ENCODE measurements at places on chromosomes 5 and 9.
A peak's percentile ranks its signal among the peaks of the same experiment; 100 is the strongest.

GRCh38 chr9:130913599-130914416 lies 17.2 kb upstream of the QRFP start:
- H3K4me3 ChIP-seq = no peak overlapping the region
- H3K27me3 ChIP-seq = peaks cover 29% of the 10 kb centered on the region
- H3K27ac ChIP-seq = no peak overlapping the region
- H3K36me3 ChIP-seq = peaks cover 3% of the 10 kb centered on the region
- H3K4me1 ChIP-seq = no peaks in the 10 kb centered on the region

- H3K27ac ChIP-seq = no peak overlapping the region
- H3K36me3 ChIP-seq = peaks cover 3% of the 10 kb centered on the region
- H3K4me3 ChIP-seq = no peak overlapping the region
- H3K27me3 ChIP-seq = peaks cover 74% of the 10 kb centered on the region
Measured at GRCh38 chr5:73278693-73279092, 105.7 kb downstream of the TMEM174 start.

DNA sequence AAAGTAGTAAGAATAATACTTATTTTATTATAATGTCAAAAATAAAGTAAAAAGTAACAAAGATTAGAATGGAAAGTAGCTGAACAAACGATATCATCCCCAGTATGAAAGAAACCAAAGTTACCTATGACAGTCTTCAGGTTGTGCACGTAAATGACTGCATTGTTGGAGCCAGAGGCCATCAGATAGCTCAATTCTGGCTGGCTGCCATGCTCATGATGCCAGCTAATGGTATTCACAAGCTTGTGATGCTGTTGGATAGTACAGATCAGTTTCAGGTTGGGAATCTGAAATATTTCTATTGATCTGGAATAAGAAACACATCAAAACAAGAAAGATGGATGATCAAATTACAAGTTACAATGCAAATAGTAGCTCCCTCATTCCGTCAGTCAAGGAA lies 21.1 kb downstream of the GEMIN5 start:
- no peak overlapping the region for H3K27ac ChIP-seq
- H3K36me3 ChIP-seq = peaks cover 46% of the 10 kb centered on the region
- no peaks in the 10 kb centered on the region for H3K27me3 ChIP-seq
- no peak for DNase-seq

GRCh38 chr9:134688231-134688630 lies 46.6 kb downstream of the COL5A1 start:
- H3K4me1 ChIP-seq = peaks cover 4% of the 10 kb centered on the region
- no peak for DNase-seq
- H3K4me3 ChIP-seq = no peak overlapping the region

DNA sequence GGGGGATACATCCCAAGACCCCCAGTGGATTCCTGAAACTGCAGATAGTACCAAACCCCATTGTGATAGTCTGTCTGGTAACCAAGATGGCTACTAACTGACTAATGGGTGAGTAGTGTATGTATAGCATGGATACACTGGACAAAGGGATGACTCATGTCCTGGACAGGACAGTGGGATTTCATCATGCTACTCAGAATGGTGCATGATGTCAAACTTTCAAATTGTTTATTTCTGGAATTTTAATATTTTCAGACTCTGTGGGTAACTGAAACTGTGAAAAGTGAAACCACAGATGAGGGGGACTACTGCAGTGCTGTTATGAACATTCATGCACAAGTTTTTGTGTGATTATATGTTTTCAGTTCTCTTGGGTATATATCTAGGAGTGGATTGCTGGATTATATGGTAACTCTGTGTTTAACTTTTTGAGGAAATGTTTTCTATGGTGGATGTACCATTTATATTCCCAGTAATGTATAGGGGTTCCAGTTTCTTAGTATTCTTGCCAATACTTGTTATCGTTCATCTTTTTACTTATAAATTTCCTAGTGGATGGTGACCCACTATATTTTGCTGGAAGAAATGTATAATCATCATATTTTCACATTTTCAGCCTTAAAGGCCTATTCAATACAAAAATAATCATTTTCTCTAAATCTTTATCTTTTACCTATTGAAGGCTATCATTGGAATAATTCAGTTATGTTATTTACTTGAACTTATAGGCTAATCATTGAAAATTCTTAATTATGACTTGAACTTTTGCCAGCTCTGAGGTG lies 140.9 kb downstream of the NR3C1 start:
- H3K27me3 ChIP-seq = no peaks in the 10 kb centered on the region
- no peak overlapping the region for H3K27ac ChIP-seq
- no peak overlapping the region for H3K4me3 ChIP-seq
- no peaks in the 10 kb centered on the region for H3K4me1 ChIP-seq

- H3K27ac ChIP-seq = no peak overlapping the region
- H3K4me3 ChIP-seq = no peak overlapping the region
- peaks cover 16% of the 10 kb centered on the region for H3K27me3 ChIP-seq
- peaks cover 2% of the 10 kb centered on the region for H3K36me3 ChIP-seq
Measured at GRCh38 chr5:156879665-156880285, 29.7 kb downstream of the PPP1R2B start.

- peaks cover 5% of the 10 kb centered on the region for H3K4me1 ChIP-seq
- peaks cover 5% of the 10 kb centered on the region for H3K36me3 ChIP-seq
- H3K27me3 ChIP-seq = peaks cover 21% of the 10 kb centered on the region
- no peak for DNase-seq
Measured at GRCh38 chr5:14265570-14265969, 122.4 kb downstream of the TRIO start.

- peaks cover 4% of the 10 kb centered on the region for H3K4me1 ChIP-seq
- DNase-seq = no peak
- H3K27me3 ChIP-seq = peaks cover 13% of the 10 kb centered on the region
- H3K4me3 ChIP-seq = no peak overlapping the region
Measured at GRCh38 chr9:99595796-99596195, 225.9 kb upstream of the NR4A3 start.

DNA sequence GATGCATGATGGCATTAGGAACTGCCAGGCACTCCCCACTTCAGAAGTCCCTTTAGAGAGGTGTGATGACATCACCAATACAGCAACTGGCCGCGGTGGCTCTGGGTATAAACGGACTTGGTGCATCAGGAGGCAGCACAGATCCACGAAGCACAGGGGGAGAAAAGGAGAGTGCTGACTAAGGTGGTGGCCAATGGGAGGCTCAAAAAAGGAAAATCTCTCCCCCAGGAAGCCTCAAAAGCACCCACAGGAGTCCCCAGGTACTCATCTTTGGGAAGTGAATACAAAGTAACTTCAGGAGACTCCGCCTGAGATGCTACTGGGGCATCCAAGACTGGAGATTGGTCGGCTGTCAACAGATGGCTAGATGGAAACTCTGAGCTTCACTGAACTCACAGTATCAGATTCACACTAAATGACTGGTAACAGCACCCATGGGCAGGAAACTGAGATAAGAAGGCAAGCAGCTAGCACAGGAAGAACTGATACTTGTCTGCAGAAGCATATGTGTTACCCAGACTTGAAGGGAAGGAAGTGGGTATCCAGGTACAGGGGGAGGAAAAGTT lies 7.6 kb downstream of the TTC39B start:
- peak overlapping the region; percentile 73 for H3K4me3 ChIP-seq
- H3K4me1 ChIP-seq = peaks cover 59% of the 10 kb centered on the region
- peaks cover 16% of the 10 kb centered on the region for H3K36me3 ChIP-seq
- H3K27ac ChIP-seq = peak overlapping the region; percentile 97
- DNase-seq = peak; percentile 63

- DNase-seq = no peak
- H3K36me3 ChIP-seq = no peaks in the 10 kb centered on the region
- no peak overlapping the region for H3K27ac ChIP-seq
- H3K4me1 ChIP-seq = no peaks in the 10 kb centered on the region
Measured at GRCh38 chr5:51686622-51687021, 303.4 kb downstream of the ISL1 start.

- DNase-seq = no peak
- no peak overlapping the region for H3K4me3 ChIP-seq
- no peaks in the 10 kb centered on the region for H3K36me3 ChIP-seq
- H3K27me3 ChIP-seq = no peaks in the 10 kb centered on the region
- no peaks in the 10 kb centered on the region for H3K4me1 ChIP-seq
Measured at GRCh38 chr5:68557162-68557936, 341.8 kb downstream of the PIK3R1 start.

DNA sequence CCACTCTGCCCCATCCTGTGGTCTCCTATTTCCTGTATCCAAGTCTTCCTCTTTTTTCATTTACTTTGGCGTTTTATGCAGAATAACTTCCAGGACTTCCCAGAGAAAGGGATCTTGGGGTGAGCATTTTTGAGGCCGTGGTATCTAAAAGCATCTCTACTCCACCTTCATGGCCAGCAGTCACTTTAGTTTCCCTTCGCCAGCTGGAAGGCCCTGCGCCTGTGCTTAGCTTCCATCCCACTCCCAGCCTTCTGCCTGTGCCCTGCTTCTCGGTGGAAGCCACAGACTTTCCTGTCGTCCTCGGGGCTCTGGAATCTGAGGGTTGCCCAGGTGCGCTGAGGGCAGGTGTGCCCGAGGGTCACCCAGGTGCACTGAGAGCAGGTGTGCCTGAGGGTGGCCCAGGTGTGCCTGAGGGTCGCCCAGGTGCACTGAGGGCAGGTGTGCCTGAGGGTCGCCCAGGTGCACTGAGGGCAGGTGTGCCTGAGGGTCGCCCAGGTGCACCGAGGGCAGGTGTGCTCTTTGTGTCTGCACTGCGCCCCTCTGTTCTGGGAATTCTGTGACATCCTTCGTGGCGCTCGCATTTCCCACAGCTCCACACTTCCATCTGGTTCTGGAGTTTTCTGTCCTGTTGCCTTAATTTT lies 32.4 kb upstream of the LRRC14B start:
- H3K27me3 ChIP-seq = peaks cover 77% of the 10 kb centered on the region
- no peaks in the 10 kb centered on the region for H3K36me3 ChIP-seq
- DNase-seq = no peak
- H3K4me3 ChIP-seq = no peak overlapping the region
- H3K4me1 ChIP-seq = peaks cover 3% of the 10 kb centered on the region

GRCh38 chr9:111943200-111943599 lies 46.6 kb downstream of the UGCG start:
- no peak overlapping the region for H3K4me3 ChIP-seq
- H3K27ac ChIP-seq = no peak overlapping the region
- DNase-seq = no peak
- H3K4me1 ChIP-seq = peaks cover 15% of the 10 kb centered on the region
- peaks cover 5% of the 10 kb centered on the region for H3K27me3 ChIP-seq
- H3K36me3 ChIP-seq = peaks cover 4% of the 10 kb centered on the region

DNA sequence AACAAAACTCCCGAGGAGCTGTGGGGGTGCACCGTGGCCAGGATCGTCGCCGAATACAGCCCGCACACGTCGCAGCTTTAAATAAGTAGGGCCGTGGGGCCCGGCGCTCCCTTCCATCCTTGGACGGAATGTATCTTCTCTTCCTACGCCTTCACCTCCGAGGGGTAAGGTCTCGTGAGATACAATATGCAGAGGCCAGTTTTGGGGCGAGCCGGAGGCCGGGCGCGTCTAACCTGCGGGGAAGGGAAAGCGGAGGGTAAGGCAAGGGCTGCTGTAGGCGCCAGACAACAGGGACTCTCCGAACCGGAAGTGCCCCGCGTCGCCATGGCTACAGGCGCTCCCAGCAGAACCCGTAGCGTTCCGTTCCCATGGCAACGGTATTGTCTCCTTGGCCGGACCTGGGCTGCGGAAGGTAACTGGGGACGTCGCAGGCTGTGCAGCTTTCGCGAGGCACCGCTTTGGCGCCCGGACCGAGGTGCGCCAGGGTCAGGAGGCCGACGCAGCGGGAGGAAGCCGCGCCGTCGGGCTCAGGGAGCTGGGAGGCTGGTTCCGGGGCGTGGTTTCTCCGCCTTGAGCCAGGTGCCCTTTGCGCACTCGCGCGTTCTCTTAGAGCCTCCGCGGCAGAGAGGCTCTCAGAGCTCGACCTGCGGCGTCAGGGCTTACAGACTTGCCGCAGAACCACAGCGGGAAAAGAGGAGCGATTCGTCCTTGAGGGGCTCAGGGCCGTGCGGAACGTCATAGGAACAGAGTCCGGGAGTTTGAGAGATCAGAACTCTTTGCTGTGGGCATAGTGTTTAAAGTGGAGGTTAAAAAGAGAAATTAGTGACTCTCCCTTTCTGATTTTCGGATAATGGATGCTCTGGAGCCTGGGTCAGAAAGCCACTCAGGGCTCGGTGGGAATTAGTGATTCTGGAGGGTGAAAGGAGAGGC lies at the start of gene TTC23L:
TSS of gene TTC23L (plus strand) at position 380 of the 930 bp plus-strand sequence. CDS start 1,508 bp downstream, outside the sequence.
- H3K4me1 ChIP-seq = peaks cover 9% of the 10 kb centered on the region
- DNase-seq = peak; percentile 85
- H3K36me3 ChIP-seq = peaks cover 21% of the 10 kb centered on the region
- peaks cover 25% of the 10 kb centered on the region for H3K27me3 ChIP-seq
- H3K27ac ChIP-seq = peak within 1 kb of the TSS; percentile 93

DNA sequence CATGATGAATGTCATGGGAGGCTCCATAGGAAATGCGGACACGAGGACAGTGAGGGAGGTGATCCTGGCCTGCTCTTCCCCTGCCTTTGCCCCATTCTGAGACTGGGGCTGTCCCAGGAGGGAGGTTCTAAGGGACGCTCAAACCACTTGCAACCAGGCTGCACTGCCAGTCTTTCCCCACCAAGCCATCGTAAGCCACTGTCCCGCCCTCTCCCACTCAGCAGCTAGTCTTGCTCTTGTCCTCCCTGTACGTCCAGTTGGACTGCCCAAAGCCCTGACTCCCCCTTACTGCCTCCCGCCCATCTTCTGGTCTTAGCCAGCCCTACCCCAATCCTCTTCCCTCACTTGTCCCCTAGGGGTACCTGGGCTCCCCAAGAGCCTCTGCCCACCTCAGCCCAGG lies 115.7 kb downstream of the FSTL4 start:
- H3K4me3 ChIP-seq = no peak overlapping the region
- peaks cover 50% of the 10 kb centered on the region for H3K27me3 ChIP-seq
- H3K36me3 ChIP-seq = no peaks in the 10 kb centered on the region
- DNase-seq = no peak

GRCh38 chr9:92968081-92968480 lies 20.8 kb downstream of the FGD3 start:
- H3K4me3 ChIP-seq = peak overlapping the region; percentile 84
- no peak for DNase-seq
- peaks cover 83% of the 10 kb centered on the region for H3K4me1 ChIP-seq
- peak overlapping the region; percentile 99 for H3K27ac ChIP-seq
- H3K36me3 ChIP-seq = peaks cover 60% of the 10 kb centered on the region
- H3K27me3 ChIP-seq = no peaks in the 10 kb centered on the region

Data from effector memory CD8-positive, alpha-beta T cell (primary cell).